Aorta (tissue), 5 donors: ENCODE measurements at places on chromosomes 7 and 10. TPM values are rescaled to one million over a fixed set of nuclear protein-coding genes. Genes with fewer than 3 reads are reported as not detected.

DNA sequence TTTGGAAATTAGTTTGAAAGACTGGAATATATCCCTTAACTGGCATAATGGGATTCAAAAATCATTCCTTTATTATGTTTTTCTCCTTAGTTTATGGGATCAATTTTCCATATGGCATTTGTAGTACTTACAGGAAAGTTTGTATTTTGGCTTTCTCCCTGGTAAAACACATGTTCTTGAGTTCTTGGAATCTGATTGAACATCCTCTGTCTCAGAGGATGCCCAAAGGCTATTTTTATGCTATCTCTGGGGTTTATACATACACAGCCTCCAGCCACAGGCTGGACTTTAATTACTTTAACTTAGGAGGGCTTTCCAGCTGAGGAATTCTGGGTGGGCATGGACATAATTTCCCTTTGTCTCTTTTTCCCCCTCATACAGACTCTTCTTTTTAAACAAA is 236.4 kb downstream of the HGF start:
- no peak for DNase-seq

DNA sequence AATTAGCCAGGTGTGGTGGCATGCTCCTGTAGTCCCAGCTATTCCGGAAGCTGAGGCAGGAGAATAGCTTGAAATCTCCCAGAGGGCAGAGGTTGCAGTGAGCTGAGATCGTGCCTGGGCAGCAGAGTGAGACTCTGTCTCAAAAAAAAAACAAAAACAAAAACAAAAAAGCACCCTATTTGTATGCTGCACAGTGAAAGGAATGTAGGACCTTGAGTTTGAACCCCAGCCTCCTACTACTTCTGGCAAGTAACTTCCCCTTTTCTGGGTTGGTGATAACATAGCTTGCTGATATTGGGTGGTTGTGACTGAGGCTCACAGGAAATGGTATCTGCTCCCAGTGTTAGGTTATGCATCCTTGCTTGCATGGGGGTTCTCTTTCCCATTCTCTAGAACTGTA is 205.3 kb downstream of the BUB3 start:
- no peak for DNase-seq

DNA sequence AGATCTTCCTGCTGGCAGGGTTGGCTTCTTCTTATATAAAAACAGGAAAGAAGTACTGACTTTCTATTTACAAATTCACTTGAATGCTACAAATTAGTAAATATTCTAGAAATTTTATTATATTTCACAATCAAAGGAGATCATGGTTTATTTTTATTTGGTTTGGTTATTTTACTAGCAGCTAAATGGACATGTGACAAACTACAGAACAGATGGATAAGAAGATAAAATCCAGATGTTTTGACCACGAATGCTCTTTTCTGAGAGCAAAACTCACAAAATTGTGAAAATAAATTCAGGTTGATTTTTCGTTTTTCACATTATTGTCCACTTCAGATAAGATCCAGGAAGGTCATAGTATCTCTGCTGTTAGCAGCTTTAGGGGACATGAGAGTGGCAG is 55.4 kb downstream of the CACNA2D1 start:
- no peak for DNase-seq

- peak; percentile 58 for DNase-seq
These were observed 771.6 kb upstream of the COBL start for GRCh38 chr7:52088008-52088901.

DNA sequence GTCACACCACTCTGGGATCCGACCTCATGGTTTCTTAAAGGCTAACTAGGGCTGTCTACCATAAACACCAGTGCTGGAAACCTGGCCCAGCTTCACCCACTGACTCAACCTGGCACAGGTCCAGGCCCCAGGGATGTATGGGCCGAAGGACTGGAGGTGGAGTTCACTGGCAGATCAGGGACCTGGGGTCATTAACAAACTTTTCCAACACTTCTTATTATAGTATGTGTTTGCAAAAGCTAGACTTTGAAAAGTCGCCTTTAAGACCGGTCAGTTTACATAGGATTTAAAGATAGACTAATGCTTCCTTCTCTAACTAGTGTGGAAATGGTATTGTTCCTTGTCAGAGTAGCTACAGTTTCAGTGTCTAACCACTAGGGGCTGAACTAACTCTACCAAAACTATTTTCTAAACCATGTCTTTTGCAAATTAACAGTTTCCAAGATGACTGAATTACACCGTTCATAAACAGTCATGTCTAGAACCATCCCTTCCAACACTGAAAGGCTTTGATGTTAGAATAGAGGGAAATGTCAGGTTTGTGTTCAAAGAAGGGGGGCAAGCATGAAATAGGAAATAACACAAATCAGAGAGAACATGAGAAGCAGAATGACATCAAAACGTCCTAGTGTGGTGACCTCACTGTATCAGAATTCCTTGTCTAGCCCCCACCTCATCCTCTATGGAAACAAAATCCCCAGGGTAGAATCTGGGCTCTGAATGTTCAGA is 29.7 kb downstream of the STN1 start:
- DNase-seq, result peak; percentile 85

NEUROG3 gene
- total RNA-seq, result not detected

GIMAP7 gene
- 41.8 TPM for total RNA-seq

MXI1 gene
- 121 TPM for total RNA-seq
